SK-N-SH (cell line): ENCODE measurements at places on chromosomes 2 and 18. TPM values are rescaled to one million over a fixed set of nuclear protein-coding genes. Genes with fewer than 3 reads are reported as not detected.

- H3K4me3 ChIP-seq: no peak overlapping the region
- H3K36me3 ChIP-seq: no peaks in the 10 kb centered on the region
- H3K4me1 ChIP-seq: no peaks in the 10 kb centered on the region
- peaks cover 11% of the 10 kb centered on the region for H3K27me3 ChIP-seq
- no peak for DNase-seq
- no peak overlapping the region for H3K27ac ChIP-seq
Measured at GRCh38 chr2:44948565-44949328, 7.2 kb downstream of the SIX3 start.

GRCh38 chr2:26712486-26713465, 20.3 kb downstream of the KCNK3 start:
- H3K4me3 ChIP-seq: no peak overlapping the region
- H3K27me3 ChIP-seq: no peaks in the 10 kb centered on the region
- H3K27ac ChIP-seq: peak overlapping the region; percentile 70

DNA sequence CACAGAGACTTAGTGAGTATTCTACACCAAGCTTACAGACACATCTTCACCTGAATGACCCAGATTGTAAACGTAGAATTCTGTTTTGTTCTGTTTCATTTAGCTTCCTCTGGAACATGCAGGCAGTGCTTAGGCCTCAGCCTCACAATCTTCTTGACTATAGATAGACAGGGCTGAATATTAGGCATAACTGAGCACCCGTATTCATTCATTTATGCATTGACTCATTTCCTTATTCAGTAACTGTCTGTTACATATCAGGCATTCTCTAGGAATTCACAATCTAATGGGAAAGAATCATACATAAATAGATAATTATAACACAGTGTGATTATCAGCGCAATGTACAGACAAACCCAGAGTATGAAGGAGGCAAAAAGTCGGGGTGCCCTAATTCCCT, 124.9 kb upstream of the ETAA1 start:
- peaks cover 2% of the 10 kb centered on the region for H3K4me1 ChIP-seq
- DNase-seq: no peak
- H3K27me3 ChIP-seq: no peaks in the 10 kb centered on the region
- no peaks in the 10 kb centered on the region for H3K36me3 ChIP-seq
- peak overlapping the region; percentile 79 for H3K27ac ChIP-seq

DNA sequence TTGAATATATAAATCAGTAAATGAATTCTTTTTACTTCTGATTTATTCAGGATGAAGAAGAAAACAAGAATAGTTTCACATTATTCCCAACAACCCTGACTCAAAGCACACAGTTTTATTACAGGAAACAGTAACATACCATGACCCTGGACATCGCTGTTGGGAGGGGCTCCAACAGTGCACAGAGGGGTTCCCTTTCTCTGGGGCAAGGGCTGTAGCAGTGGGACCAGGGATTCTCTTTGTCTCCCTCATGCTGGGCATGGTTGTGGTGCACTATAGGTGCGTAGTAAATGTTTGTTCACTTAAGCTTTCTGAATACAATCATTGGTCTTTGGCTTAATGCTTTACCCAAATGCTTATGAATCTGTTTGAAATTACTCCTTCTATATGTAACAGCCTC, 189.4 kb downstream of the BCL2 start:
- no peak overlapping the region for H3K4me3 ChIP-seq
- H3K36me3 ChIP-seq: no peaks in the 10 kb centered on the region
- no peak for DNase-seq
- H3K4me1 ChIP-seq: peaks cover 14% of the 10 kb centered on the region; the same call in 1 of the 2 replicates
- H3K27ac ChIP-seq: no peak overlapping the region

GRCh38 chr2:136006658-136007057, 21.2 kb upstream of the DARS1 start:
- H3K27me3 ChIP-seq: no peaks in the 10 kb centered on the region
- no peak overlapping the region for H3K4me3 ChIP-seq
- no peak overlapping the region for H3K27ac ChIP-seq
- DNase-seq: no peak

DNA sequence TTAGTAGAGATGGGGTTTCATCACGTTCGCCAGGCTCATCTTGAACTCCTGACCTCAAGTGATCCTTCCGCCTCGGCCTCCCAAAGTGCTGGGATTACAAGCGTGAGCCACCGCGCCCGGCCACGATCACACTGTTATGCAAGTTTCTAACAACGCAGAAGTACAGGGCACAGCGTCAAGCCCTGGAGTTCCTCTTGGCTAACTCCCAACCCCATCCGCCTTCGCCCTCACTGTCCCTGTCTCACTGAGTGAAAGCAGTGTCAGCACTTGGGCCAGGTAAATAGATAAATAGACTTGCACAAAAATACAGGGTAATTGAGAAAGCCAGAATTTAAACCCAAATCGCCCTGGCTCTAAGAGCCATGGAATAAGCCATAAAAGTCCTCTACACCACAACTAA, 111.7 kb downstream of the ACVR1 start:
- H3K27me3 ChIP-seq: no peaks in the 10 kb centered on the region
- H3K4me1 ChIP-seq: no peaks in the 10 kb centered on the region
- H3K4me3 ChIP-seq: no peak overlapping the region
- no peak for DNase-seq
- no peak overlapping the region for H3K27ac ChIP-seq

DNA sequence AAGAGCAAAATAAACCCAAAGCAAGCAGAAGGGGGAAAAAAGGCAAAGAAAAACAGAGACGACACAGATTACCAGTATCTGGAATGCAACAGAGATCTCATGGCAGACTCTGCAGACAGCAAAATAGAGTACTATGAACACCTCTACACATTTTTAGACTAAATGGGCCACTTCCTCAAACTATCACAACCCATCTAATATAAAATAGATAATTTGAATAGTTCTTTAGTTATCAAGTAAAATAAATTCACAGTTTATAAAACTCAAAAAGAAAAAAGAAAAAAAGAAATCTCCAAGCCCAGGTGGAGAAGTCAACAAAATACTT, 16.6 kb downstream of the SESTD1 start:
- no peaks in the 10 kb centered on the region for H3K27me3 ChIP-seq
- H3K4me3 ChIP-seq: no peak overlapping the region
- peaks cover 4% of the 10 kb centered on the region for H3K36me3 ChIP-seq
- H3K27ac ChIP-seq: no peak overlapping the region

DNA sequence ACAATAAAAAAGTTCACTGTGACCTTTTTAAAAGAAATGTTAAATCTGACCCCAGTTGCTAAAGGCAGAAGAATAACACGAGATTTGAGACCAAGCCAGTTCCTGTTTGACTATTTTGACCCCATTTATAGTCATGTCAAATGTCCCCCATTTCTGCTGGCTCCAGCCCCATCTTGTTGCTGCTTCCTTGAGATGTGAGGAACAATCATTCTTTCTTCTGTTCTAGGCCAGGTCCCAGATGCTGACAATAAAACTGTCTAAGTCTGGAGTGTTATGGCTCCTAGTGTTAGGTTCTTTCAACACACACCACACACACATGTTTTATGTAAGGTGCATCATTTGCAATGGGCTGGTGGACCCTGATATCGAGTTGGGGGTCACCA, 92.0 kb upstream of the CYP1B1 start:
- no peak overlapping the region for H3K4me3 ChIP-seq
- no peak overlapping the region for H3K27ac ChIP-seq

GRCh38 chr2:153291718-153292117, 186.8 kb downstream of the RPRM start:
- no peaks in the 10 kb centered on the region for H3K36me3 ChIP-seq
- H3K27me3 ChIP-seq: no peaks in the 10 kb centered on the region; the same call in 1 of the 2 replicates
- DNase-seq: no peak
- H3K4me1 ChIP-seq: no peaks in the 10 kb centered on the region
- no peak overlapping the region for H3K27ac ChIP-seq
- no peak overlapping the region for H3K4me3 ChIP-seq

DNA sequence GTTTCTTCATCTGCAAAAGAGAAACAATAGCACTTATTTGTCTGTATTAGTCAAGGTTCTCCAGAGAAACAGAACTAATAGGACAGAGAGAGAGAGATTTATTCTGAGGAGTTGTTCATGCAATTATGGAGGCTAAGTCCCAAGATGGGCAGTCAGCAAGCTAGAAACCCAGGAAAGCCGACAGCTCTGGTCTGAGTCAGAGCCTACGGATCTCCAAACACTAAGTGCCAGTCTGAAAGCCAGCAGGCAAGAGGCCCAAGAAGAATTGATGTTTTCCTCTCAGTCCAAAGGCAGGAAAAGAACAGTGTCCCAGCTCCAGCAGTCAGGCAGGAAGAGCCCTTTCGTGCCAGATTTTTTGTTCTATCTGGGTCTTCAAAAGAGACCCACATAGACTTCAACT, 36.5 kb upstream of the SLC66A3 start:
- H3K36me3 ChIP-seq: no peaks in the 10 kb centered on the region
- no peaks in the 10 kb centered on the region; the same call in 1 of the 2 replicates for H3K27me3 ChIP-seq
- no peak overlapping the region for H3K4me3 ChIP-seq
- DNase-seq: no peak
- H3K27ac ChIP-seq: no peak overlapping the region

GRCh38 chr18:74261053-74261713, 30.6 kb downstream of the CYB5A start:
- H3K36me3 ChIP-seq: no peaks in the 10 kb centered on the region
- no peak overlapping the region for H3K4me3 ChIP-seq
- no peaks in the 10 kb centered on the region for H3K27me3 ChIP-seq
- DNase-seq: no peak
- no peak overlapping the region for H3K27ac ChIP-seq
- no peaks in the 10 kb centered on the region for H3K4me1 ChIP-seq

DNA sequence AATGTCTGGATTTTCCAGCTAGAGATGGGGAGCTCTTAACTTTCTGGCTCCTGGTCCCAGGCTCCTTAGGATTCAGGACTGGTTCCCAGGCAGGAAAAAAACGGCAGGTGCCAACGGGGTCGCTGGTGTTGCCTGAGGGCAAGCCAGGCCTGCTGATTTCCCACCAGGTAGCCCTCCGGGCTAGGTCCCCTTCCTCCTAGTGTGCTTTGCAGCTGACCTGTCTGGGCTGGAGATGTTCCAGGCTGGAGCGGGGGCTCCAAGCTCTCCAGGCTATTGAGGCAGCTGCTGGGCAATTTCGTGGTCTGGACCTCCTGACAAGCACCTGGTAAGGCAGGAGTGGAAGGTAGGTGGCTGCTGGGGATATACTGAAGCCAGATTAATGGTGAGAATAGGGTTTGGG, 2.0 kb upstream of the MRPL53 start:
- H3K27me3 ChIP-seq: no peaks in the 10 kb centered on the region
- H3K4me3 ChIP-seq: no peak overlapping the region
- H3K27ac ChIP-seq: no peak overlapping the region
- H3K36me3 ChIP-seq: peaks cover 22% of the 10 kb centered on the region; the same call in 1 of the 2 replicates
- DNase-seq: no peak
- peaks cover 7% of the 10 kb centered on the region; the same call in 1 of the 2 replicates for H3K4me1 ChIP-seq

GRCh38 chr18:48949606-48950535, 894 bp downstream of the SMAD7 start:
- no peaks in the 10 kb centered on the region for H3K27me3 ChIP-seq
- DNase-seq: peak; percentile 71
- peaks cover 24% of the 10 kb centered on the region for H3K4me1 ChIP-seq

DNA sequence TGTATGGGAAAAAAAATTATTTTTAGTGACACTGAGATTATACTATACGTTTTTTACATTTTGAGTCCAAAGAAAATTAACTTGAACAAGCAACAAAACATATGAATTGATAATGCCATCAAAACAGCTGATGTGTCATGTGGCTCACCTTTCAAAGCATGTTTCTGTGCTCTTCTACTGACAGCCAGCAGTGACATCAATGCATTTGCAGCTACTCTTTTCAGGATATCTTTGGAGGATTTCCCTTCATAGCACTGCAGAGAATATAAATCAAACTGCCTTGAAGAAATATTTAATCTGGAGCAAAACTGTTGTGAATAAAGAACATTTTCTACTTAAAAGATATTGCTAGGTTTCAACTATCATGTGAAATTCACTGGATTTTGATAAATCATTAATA, 83.1 kb upstream of the CD226 start:
- H3K27ac ChIP-seq: no peak overlapping the region
- no peaks in the 10 kb centered on the region for H3K4me1 ChIP-seq
- no peak overlapping the region for H3K4me3 ChIP-seq
- no peak for DNase-seq

DNA sequence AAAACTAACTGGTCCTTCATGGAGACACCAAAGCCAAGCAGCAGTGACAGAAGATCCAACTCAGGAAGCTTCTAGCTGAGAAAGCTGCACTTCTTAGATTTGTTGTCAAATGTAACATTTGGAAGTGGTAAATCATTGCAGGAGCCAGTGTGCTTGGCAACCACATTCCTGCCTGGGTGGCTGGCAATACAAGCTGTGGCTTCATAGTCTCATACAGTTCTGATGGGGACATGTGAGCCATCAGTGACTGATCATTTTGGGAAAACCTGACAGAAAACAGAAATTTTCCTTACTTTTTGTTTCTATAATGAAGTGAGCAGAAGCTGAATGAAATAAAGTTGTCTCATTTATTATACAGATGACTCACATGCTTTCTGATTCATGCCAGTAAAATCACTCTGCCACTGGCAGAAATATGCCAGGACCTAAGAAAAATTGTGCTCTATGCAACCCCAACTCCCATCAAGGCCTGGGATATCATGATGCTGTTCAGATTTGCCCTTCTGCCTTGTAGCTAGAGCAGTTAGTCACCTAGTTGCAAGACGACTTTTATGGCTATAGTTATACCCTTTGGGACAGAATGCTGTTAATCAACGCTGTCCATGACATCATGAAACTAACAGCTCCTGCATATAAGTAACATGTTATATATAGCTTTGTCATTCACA, 508.1 kb downstream of the ADCYAP1 start:
- no peak for DNase-seq
- no peak overlapping the region for H3K27ac ChIP-seq
- H3K4me1 ChIP-seq: no peaks in the 10 kb centered on the region; the same call in 1 of the 2 replicates

DNA sequence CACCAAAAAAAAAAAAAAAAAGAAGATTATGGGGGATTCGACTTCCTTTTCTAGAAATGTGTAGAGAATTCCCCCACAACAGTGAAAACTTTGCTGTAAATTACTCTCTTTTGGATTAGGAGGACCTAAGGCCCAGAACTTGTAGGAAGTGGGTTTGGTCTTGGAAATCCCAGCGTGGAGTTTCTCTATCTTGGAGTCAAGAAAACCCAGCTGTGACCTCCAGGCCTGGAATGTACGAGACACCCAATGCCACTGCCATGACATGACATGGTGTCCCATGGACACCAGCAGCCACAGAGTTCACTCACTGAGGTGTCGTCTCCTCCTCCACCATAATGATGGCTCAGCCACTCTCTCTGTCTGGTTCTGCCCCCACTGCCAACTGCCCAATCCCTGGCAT, 202.3 kb downstream of the ALPK2 start:
- H3K36me3 ChIP-seq: no peaks in the 10 kb centered on the region
- no peak overlapping the region for H3K4me3 ChIP-seq

Gene FAM161A
- 0.90 and 1.2 TPM in 2 replicates for polyA plus RNA-seq

Gene CROCC2
- polyA plus RNA-seq: not detected in 2 replicates

Gene TUBA4A
- 4.8 and 6.2 TPM in 2 replicates for polyA plus RNA-seq

Gene MARCO
- not detected in 2 replicates for polyA plus RNA-seq

Gene NRP2
- 66.9 and 68.8 TPM in 2 replicates for polyA plus RNA-seq

Gene DUSP2
- 0.79 and 1.2 TPM in 2 replicates for polyA plus RNA-seq

Gene QPCT
- 0.06 and 0.12 TPM in 2 replicates for polyA plus RNA-seq

Gene HOXD11
- not detected in 2 replicates for polyA plus RNA-seq

Gene BCL11A
- 1.9 and 2.4 TPM in 2 replicates for polyA plus RNA-seq

Gene VWC2L
- polyA plus RNA-seq: not detected in 2 replicates

Gene TXNDC2
- 0.06 and 0.07 TPM in 2 replicates for polyA plus RNA-seq

Gene SERPINB13
- not detected in 2 replicates for polyA plus RNA-seq

Gene PIEZO2
- not detected in 2 replicates for polyA plus RNA-seq

Gene SKOR2
- not detected in 2 replicates for polyA plus RNA-seq

Gene GLI2
- 2.0 and 3.4 TPM in 2 replicates for polyA plus RNA-seq

Gene INO80C
- polyA plus RNA-seq: 17.0 and 17.7 TPM in 2 replicates

Gene MATN3
- 4.0 and 5.9 TPM in 2 replicates for polyA plus RNA-seq

Gene FBXO48
- polyA plus RNA-seq: 0.30 and 0.45 TPM in 2 replicates
